ENCODE measurements at places on chromosomes 7 and 10.

- no peak for DNase-seq
Measured at GRCh38 chr10:5325076-5325475, 39.7 kb upstream of the UCN3 start.

DNA sequence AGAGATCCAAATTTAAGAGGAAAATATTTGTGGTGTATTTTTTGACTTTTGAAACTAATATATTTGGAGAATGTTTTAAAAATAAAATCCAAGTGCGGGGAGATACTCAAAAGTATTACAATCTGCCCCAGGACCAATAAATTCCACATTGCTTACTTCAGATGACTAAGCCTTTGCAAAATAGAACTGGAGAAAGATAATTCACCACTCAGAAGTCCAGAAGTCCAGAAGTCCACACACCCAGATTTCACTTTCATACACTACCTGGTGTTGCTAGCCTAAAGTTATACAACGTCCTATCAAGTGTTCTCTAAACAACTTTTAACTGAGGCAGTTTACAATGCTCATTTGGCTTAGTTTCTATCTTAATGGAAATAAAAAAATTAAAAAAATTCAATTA lies 487.0 kb upstream of the SEMA3D start:
- DNase-seq, result no peak

- no peak for DNase-seq
Measured at GRCh38 chr7:143504937-143505297, 27.2 kb downstream of the TAS2R41 start.

DNA sequence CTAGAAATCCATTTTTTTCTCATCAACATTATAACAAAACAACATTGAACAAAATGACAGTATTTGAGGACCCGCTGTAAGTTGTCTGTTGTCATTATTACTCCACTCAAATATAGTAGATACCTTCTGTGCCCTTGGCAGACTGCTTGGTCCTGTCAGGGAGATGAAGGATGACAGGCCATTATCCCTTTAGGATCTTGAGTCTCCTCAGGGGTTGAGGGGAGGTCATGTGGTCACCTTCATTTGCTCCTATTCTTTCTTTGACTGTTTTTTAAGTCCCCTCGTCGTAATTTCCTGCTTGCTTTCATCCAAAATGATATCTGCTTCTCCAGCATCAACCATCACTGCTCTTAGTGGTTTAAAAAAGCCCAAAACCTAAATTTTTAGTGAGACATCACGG lies 2.6 kb upstream of the PIP4K2A start:
- DNase-seq, result no peak

- DNase-seq, result peak; percentile 17
Measured at GRCh38 chr10:97412891-97413304, 11.8 kb upstream of the RRP12 start.

DNA sequence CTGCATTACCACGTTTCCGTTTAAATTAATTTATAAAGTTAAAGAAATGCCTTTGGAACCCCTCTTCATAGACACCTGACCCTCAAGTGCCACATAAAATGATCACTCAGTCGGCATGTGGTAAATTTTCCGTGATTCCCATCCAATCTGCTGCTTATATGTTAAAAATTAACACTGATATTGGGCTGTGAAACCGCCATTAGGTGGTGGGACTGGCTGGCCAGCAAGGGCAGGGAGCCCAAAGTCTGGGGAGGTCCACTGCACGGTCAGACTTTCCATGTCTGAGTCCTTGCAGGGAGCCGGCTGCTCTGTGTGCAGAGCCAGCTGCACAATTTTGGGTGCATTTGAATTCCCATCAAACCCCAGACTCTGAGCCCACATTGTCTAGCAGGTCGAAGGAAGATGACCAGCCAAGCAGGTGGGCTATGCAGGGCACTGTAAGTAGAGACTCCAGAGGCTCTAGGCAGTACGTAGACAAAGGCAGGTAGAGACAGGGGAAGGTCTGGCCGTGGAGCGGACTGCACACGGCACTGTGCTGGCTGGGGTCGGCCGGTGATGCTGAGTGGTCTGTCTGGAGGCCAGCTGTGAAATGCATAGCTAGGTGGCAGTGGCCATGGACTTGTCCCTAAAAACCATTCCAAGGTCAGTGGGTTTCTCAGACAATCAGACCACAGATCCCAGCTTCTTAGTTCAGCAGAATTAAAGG lies 122.9 kb downstream of the SH3PXD2A start:
- no peak for DNase-seq

GRCh38 chr10:116787053-116787659 lies 44.8 kb upstream of the HSPA12A start:
- no peak for DNase-seq

- no peak for DNase-seq
Measured at GRCh38 chr7:6182993-6183392, 89.4 kb downstream of the CYTH3 start.

DNA sequence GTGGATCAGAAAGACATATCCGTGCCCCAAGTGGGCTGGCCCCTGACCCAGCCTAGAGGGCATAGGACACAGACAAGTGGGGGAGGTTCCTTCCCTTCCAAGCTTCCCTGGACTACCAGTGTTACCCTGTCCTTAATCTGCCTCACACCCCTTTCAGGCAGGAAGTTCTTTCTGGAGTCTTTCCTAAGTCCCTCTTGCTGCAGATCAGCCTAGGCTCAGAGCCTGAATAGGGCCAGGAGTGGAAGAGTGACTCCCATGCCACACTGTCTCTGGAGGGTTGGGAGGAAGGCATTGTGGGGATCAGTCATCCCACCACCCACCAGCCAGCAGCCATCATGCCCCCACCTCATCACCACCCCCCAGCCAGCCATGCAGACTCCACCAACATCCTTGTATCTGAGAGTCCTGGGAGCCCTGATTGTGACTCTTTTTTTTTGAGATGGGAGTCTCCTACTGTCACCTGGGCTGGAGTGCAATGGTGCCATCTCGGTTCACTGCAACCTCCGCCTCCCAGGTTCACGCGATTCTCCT lies 22.6 kb downstream of the POLL start:
- no peak for DNase-seq

GRCh38 chr10:30743586-30743985 lies 114.0 kb upstream of the LYZL2 start:
- DNase-seq, result no peak

GRCh38 chr7:20223356-20223755 lies 6.2 kb upstream of the MACC1 start:
- DNase-seq, result no peak
